ENCODE measurements at places on chromosomes 3 and 15.

DNA sequence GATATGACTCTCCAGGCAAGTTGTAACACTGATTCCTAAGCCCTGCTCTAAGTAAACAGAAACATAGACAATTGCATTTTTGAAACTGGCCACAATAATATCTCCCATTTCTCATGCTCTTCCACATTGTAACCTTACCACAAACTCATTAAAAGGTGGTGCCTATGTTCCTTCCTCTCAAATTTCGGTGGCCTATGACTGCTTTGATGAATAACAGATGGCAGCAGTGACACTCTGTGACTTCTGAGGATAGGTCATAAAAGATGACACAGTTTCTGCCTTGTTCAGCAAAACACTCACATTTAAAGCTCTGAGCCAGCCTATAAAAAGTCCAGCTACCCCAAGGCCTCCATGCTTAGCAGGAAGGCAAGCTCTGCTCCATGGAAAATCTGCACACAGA is 195.2 kb downstream of the EFHB start:
- no peak for DNase-seq

DNA sequence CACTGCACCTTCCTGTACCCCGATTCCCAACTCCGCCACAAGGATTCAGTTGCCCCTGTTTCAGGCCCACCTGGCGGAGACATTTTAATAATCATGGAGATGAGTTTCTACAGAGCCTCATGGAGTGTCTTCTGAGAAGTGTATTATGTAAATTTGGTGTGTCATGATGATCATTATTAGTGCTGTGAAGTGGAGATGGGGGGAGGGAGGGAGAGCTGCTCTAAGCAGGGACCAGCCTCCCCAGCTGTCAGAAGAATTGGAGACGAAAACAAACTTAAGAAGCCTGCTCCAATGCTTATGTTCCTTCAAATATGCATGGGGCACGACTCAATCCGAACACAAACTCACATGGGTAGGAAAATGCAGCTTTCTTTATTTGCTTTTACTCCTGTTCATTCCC is 127.8 kb downstream of the EPHB1 start:
- DNase-seq, result no peak

DNA sequence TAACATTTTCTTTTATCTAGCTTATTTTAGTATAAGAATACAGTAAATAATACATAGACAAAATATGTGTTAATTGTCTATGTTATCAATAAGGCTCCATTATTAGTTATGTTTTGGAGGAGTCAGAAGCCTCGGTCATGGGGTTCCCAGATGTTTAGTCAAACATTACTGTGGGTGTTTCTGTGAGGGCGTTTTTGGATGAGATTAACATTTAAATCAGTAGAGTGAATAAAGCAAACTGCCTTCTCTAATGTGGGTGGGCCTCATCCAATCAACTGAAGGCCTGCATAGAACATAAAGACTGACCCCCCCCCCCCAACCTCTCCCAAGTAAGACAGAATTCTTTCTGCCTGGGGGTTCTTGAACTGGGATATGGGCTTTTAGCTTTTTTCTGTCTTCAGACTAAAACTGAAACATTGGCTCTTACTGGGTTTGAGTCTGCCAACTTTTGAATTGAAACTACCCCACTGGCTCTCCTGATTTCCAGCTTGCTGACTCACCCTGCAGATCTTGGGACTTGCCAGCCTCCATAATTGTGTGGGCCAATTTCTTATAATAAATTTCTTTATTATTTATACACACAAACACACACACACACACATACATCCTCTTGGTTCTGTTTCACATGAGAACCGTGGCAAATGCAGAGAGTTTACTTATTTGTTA is 192.0 kb downstream of the TPRG1 start:
- DNase-seq, result no peak

DNA sequence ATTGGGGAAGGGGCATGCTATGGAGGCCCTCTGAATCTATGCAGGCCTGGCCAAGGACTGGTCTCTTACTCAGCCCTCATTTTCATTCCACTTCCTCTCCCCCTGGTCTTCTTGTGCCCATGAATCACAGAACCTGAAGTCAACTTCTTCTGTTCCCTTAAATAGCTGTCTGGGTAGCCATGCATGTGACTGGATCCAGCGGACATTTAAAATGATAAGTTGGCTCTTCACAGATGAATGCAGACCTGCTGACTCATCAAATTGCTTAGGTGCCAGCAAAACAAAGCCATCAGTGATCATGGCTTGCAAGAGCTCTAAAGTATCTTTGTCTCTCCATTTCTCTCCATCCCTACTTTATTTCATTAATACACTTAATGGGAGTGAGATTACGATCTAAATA is 90.1 kb upstream of the CADPS start:
- DNase-seq, result no peak

DNA sequence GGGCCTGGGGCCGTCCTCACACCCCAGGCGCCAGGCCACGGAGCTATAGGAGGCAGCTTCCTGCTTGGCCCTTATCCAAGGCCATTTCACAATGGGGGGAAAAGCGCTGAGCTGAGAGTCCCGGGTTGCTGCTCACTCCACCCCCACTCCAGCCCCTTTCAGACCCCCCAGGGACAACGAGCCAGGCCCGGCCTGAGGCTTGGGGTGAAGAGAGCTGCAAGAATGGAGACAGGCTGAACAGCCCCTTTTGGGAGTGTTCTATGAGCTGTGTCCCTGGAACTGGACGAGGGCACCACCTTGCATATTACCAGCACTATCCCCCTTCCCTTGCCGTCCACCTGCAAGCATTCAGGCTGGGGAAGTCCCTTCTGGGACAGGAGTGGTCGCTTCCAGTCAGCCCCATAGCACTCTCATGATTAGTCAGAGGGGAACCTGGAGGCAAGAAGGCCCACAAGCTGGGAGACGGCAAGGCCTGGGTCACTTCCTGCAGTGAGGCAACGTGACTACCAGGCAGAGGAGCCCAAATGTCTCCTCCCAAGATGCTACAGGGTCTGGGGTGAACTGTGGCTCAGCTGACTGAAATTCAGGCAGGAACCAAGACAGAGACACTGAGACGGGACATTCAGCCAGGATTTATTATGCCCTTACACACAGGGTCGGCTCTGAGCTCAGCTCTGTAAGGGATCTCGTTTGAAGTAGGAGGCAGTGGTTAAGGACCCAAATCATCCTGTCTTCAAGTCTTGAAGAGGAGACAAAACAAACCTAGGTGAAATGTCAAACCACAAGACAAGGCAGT is 8.6 kb upstream of the SRP14 start:
- DNase-seq, result no peak

GRCh38 chr15:74127255-74127953 is 3.0 kb upstream of the ISLR2 start:
- DNase-seq, result peak; percentile 77

GRCh38 chr15:42078903-42079302 is 15.5 kb downstream of the PLA2G4D start:
- DNase-seq, result no peak

GRCh38 chr3:52200981-52201679 is 3.2 kb downstream of the ALAS1 start:
- DNase-seq, result no peak

GRCh38 chr15:80418892-80419537 is 14.8 kb downstream of the ARNT2 start:
- DNase-seq, result no peak

- no peak for DNase-seq
Observed at GRCh38 chr3:67067251-67067650, 69.1 kb downstream of the KBTBD8 start.

Data from NCI-H2107 (cell line).